Brain (organoid and tissue), 16 donors: ENCODE measurements at places on chromosomes 11 and 22. TPM values are rescaled to one million over a fixed set of nuclear protein-coding genes. Genes with fewer than 3 reads are reported as not detected.

The CYTH4 gene
- polyA plus RNA-seq: 1.3 TPM

The PLEKHB1 gene
- polyA plus RNA-seq: 941 TPM

The FXYD6 gene
- polyA plus RNA-seq: 516 TPM

The DNAJB7 gene
- polyA plus RNA-seq: not detected

The ADAMTS15 gene
- polyA plus RNA-seq: 1.3 TPM

The ST14 gene
- 13.7 TPM for polyA plus RNA-seq

The OR4D5 gene
- polyA plus RNA-seq: not detected

The CABP4 gene
- 4.8 TPM for polyA plus RNA-seq

The GAL gene
- polyA plus RNA-seq: 0.44 TPM

The SCN4B gene
- polyA plus RNA-seq: 9.7 TPM

The CASP5 gene
- polyA plus RNA-seq: not detected

The C11orf91 gene
- polyA plus RNA-seq: not detected

The ARHGAP20 gene
- 0.90 TPM for polyA plus RNA-seq

The ANGPTL5 gene
- polyA plus RNA-seq: not detected

The OR8G5 gene
- polyA plus RNA-seq: not detected

The OR8G1 gene
- polyA plus RNA-seq: not detected

The CREB3L1 gene
- 3.3 TPM for polyA plus RNA-seq

The CTSF gene
- 133 TPM for polyA plus RNA-seq

The PTPRCAP gene
- 2.7 TPM for polyA plus RNA-seq

The KCNJ1 gene
- not detected for polyA plus RNA-seq

The NFAM1 gene
- 1.4 TPM for polyA plus RNA-seq

The SYT9 gene
- polyA plus RNA-seq: 3.5 TPM

The HBB gene
- 809 TPM for polyA plus RNA-seq
